ENCODE measurements at places on chromosomes 6 and 20.

GRCh38 chr6:112433457-112433856, 86.3 kb downstream of the RFPL4B start:
- DNase-seq: no peak

DNA sequence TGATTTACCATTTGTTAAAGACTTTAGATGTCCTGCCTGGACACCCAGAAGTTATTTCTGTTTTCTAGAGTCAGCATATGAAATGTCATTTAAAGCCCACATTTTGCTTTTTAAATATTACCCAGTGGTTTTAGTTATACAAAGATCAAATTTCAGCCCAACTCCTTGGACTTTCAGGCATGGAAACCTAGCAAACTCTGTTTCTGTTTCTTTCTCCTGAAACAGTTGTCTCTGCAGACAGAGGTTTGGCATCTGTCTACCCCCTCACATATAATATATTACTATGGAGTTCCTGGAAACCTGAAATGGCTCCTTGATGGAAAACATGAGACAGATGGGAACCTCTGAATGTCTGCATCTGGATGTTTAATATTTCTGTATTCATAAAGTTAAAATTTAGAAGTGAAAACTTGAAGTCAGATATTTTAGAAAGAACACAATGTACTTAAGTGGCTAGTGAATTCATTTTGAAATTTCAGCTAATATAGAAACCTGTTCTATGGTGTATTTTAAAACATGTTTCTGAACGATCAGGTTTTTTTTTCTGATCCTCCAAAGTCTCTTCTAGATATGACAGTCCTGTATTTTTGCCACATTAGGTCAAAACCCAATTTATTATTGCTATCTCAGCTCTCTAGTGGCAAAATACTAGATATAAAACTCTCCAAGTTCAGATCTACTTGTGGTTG, 743.3 kb downstream of the CD109 start:
- no peak for DNase-seq

DNA sequence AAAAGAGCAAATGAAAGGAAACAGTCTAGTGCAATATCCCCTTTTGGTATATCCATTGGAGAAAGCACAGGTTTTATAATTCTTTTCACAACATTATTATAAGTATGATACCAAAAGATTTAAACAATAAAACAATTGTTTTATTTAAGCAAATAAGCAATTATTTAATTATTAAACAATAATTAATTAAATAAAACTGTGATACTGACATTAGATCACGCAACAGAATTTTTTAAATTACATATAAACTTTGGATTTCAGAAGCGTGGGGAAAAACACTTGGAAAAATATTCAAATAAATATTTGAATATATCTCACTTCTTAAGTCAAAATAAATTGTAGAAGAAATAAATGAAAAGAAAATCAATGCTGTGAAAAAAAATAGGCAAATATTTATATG, 76.2 kb upstream of the STXBP5 start:
- no peak for DNase-seq

- DNase-seq: peak; percentile 79
Measured at GRCh38 chr6:7468382-7469081, 72.9 kb upstream of the DSP start.

DNA sequence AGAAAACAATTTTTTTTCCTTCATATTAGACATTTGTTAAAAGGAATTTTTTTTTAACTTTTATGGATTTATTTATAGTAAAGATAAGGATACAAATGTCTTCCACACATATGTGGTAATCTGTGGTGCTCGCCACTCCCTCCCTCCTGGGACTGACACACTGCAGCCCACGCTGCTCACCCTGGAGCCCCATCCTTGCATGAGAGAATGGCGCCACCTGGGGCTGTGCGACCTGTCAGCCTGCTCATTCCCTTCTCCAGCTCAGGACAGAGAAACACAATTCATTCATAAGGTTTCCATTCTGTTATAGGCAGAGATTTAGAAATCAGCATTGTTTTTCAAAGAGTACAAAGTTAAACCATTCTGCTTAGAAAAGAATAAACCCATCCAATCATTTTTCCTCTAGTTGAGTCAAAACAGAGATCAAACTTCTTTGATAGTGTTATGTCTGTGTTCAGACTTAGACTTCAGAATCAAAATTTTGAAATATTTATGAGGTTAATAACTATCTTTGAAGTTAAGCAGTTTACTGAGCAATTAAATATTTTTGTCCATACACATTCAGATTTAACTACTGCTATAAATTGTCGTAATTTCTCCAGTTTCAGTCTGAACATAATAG, 42.8 kb upstream of the DYNLRB1 start:
- DNase-seq: peak; percentile 46

GRCh38 chr6:124073820-124074587, 270.3 kb downstream of the NKAIN2 start:
- DNase-seq: no peak

- DNase-seq: no peak
Measured at GRCh38 chr6:24195836-24196597, 70.0 kb downstream of the NRSN1 start.

DNA sequence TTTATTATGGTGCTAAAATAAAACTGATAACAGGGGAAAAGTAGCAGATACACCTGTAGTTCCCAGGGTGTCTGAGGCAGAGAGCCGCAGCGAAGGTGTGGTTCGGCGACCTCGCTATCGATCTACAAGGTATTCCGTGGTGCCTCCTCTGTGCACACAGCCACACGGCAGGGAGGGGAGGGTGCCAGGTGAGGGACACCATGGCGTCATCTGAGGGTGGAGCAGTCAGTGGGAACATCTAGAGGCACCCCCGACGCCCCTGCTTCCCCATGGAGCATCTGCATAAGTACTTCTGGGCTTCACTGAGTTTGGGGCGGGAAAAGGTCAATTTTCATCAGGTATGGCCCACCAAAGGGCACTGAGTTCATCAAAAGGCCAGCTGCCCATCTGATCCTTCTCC, 243.3 kb downstream of the TAF4 start:
- no peak for DNase-seq

GRCh38 chr20:63625771-63626423, 1.0 kb downstream of the GMEB2 start:
- DNase-seq: peak; percentile 16

DNA sequence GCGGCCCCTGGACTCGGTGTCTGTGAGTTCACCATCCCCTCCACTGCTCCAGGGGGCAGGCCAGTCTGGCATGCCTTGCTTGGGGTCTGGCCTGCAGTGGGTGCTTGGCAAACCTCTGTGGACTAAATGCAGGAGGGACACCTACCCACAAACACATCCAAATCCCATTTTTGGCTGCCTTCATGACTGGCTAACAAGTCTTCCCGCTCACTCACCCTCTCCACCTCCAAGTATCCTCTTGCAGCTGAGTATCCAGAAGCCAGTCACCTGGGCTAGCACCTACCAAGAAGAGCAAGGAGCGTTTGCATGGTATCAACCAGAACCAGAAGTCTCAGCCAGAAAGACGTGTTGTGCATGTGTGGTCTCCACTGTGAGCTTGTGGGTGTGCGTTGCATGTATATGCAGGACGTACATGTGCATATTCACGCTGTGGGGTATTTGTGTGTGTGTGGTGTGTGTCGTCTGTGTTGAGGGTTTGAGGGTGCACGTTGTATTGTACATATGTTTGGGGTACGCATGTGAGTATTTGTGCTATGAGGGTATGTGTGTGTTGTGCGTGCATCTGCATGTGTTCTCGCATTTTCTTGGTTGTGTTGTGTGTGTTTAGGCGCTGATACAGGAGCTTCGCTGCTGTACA, 5.6 kb upstream of the PMEPA1 start:
- DNase-seq: no peak

GRCh38 chr20:47295921-47296426, 60.5 kb downstream of the ZMYND8 start:
- DNase-seq: no peak

- DNase-seq: no peak
Measured at GRCh38 chr6:17167327-17167979, 65.6 kb downstream of the STMND1 start.

- DNase-seq: no peak
Measured at GRCh38 chr6:159360306-159360705, 191.1 kb downstream of the FNDC1 start.
